Mammary epithelial cell (primary cell): ENCODE measurements at places on chromosomes 3 and 15.
A peak's percentile ranks its signal among the peaks of the same experiment; 100 is the strongest.

DNA sequence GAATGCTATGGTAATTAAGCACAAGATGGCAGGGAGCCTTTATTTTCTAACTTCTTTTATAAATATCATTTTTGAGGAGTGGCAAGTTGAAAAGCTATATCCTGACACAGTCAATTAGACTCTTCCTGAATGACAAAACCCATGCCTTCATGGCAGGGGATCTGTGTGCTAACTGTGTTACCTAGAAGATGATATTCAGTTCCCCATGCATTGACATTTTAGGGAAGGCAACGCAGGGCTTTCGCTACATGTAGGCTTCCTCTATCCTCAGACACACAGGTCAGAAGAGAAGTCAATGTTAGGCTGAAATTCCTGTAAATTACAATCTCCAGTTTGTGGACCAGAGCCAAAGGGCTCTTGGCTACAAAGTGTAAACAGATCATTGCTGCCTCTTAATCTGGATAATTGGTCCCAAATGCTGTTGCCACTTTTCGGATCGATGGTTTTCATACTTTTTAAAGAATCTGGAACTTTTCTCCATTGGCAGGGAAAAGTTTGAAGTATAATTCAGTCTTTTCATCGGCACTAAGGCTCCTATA lies 22.6 kb upstream of the NR2F2 start:
- DNase-seq = no peak

DNA sequence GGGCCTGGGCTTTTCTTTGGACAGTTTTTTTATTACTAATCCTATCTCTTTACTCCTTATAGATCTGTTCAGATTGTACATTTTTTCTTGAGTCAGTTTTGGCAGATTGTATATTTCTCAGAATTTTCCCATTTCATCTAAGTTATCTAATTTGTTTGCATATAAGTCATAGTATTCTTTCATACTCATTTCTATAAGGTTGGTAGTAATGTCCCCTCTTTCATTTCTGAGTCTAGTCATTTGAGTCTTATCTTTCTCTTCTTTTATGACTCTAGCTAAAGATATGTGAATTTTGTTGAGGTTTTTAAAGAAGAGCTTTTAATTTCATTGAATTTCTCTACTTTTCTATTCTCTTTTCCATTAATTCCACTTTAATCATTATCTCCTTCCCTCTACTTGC lies 27.2 kb downstream of the TRPM1 start:
- DNase-seq = no peak

DNA sequence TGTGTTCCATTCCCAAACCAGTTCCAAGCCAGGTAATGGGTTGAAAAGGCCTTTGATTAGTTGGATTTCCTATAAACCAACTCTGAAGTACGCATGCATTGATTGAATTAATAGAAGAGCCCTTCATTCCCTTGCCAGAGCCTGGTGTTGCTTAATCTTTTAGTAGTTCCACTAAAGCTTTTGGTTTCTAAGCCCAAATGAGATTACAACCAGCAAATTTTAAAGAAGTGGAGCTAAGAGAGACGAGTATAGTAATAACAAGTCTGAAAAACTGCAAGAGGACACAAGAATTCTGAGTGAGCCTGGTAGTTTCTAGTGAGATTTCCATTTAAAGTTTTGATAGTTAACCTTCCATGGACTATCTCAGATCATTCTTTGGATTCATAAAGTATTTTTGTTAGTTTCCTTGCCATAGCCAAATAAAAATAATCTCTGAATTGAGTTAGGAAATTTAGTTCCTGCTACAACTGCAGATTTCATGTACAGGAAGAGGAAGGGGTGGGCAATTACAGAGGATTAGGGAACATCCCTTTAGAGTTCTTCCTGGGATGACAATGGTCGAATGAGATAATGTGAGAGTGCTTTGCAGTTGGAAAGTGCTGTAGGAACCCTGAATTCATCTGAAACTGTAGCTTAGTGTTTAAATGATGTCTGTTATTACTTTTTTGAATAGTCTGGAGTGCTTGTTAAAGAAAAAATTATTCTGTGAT lies 136.8 kb downstream of the FNDC3B start:
- no peak for DNase-seq

GRCh38 chr3:188390775-188391443 lies 237.0 kb downstream of the LPP start:
- DNase-seq = no peak

GRCh38 chr15:34613301-34613700 lies 29.9 kb upstream of the GOLGA8B start:
- DNase-seq = no peak

DNA sequence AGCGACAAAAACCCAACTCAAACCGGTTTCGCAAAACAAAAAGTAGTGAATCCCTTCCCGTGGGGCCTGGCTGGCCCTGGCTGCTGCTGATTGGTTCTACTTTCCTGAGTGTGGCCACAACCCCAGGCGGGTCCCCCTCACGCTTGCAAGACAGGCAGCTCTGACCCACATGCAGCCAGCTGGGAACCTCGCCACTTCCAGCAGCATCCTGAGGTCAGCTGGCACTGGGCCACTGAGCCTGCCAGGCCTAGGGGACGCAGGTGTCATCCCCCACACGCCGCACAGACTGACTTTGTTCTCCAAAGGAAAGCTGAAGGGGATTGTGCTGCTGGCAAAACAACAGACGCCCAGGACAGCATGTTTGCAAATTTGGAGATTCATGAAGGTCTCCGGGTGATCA lies 111.1 kb downstream of the TPRA1 start:
- no peak for DNase-seq

GRCh38 chr3:122514123-122515019 lies at the start of gene KPNA1:
KPNA1 (minus strand) TSS chr3:122514939; CDS start chr3:122496565, 18,374 bp downstream.
- peak; percentile 88 for DNase-seq
